ENCODE measurements at places on chromosomes 11 and 22. TPM values are rescaled to one million over a fixed set of nuclear protein-coding genes. Genes with fewer than 3 reads are reported as not detected.

The CALCA gene
- not detected for total RNA-seq

The NXF1 gene
- 33.2 TPM for total RNA-seq

DNA sequence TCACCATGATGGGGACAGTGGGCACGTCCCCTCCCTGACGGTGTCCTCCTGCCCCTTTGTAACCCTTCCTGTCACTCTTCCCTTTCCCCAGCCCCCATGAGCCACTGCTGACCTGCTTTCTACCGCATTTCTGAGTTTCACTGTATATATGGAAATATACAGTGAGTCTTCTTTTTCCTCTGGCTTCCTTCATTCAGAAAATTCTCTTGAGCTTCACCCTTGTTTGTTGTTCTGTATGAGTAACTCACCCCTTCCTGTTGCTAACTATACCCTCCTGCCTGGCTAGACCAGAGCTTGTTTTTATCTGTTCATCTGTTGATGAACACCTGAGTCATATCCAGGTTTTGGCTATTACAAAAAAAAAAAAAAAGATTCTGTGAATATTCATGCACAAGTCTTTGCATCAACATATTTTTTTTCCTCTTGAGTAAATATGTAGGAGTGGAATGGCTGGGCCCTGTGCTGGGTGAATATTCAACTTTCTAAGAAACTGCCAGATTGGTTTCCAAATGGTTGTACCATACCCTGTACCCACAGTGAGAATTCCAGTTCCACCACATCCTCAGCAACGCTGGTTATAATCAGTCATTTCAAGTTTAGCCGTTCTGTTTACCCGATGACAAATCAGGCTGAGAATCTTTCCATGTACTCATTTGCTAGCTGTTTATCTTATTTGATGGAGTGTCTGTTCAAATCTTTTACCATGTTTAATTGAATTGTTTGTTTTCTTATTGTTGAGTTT is 62.0 kb downstream of the IGF2 start:
- no peak for ATAC-seq

DNA sequence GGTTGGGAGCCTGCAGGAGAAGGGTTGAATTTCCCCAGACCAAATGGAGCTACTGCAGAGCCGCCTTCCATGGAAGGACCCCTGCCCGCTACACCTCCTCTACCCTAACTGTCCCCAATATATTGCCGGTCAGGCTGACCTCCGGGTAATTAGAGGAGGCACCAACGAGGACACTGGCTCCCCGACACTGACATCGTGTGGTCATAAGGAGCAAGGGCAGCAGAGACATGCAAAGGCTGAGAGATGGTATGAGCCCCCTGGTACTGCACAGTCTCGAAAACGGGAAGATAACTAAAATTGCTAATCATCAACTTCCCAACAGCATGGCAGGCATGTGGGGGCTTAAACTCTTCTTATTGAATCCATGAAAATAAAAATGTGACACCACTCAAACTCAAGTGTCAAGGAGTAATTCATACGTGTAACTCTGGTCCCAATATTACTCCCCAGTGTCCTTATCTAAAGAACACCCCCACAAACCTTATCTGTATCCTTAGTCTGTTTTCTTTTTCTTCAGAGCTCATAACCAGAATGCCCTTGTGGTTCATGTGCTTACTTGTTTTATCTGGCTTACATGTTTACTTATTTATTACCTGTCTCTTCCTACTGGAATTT is 4.4 kb downstream of the CAVIN3 start:
- peak; percentile 27 for ATAC-seq

GRCh38 chr11:81960443-81960842 is 773.2 kb downstream of the FAM181B start:
- ATAC-seq, result no peak

- no peak for ATAC-seq
Observed at GRCh38 chr11:93288767-93289166, 41.8 kb upstream of the DEUP1 start.

DNA sequence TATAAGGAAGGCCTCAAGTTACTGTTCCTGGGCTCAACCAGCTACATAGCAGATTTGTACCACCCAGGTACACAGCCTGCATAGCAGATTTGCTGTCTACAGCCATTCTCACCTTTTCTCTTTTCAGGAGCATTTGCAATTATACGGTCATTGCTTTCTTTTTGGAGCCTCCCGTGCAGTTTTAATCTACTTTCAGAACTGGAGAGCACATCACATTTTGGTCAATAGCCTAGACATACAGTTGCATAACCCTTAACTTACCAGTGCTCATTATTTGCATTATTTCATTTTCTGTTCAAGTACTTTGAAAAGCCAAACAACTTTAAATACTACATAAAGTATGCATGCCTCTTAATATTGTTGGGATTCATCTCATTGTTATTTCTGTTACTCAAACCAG is 150.5 kb upstream of the SORL1-AS1 start:
- ATAC-seq, result no peak

DNA sequence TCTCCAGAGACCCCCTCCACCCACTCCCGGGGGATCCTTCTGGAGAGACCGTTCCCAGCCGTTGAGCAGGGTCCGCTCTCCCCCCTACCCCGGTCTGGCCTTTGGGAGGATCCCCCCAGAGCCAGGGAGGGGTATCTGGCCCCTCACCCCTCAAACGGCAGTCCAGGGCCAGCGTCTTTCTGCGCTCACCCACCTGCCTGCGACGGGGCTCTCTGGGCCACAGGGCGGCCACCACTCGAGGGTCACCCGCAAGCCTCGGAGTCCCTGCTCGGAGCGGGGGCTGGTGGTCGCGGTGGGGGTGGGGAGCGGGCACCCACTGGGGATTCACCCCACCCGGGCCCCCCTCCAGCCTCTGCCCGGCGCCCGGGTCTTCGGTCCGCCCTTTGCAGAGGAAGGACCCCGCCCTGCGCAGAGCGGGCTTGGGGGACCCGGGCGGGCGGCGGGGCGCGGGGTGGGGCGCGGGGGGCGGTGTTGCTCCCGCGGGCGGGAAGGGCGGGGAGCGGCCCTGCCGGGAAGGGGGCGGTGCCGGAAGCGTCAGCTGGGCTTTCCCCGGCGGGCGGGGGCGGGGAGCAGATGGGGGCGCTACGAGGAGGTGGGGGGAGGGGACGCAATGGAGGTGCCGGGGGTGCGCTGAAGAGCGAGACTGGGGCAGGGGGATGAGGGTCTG is 16.6 kb downstream of the CRELD2 start:
- ATAC-seq, result peak; percentile 23

DNA sequence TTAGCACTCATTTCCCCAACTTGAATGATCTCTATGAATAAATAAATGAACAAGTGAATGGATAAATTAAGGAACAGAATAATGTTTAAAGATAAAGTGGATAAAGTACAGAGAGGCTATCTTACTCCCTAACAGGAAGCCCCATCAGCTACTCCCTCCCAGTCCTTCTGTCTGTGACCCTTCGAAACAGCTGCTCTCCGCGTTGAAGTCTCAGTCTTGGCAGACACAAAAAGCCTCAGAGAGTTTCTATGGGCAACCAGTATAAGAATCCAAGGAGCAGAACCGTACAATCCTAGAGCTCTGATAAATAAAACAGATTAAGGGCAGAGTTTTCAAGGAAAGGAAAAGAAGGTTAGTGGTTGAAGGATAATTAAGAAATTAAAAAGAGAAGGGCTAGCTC is 35.0 kb downstream of the GUCY1A2 start:
- no peak for ATAC-seq

GRCh38 chr22:26995235-26995634 is 337.8 kb downstream of the MIAT start:
- peak; percentile 28 for ATAC-seq
